ENCODE measurements at places on chromosomes 7 and 10.

DNA sequence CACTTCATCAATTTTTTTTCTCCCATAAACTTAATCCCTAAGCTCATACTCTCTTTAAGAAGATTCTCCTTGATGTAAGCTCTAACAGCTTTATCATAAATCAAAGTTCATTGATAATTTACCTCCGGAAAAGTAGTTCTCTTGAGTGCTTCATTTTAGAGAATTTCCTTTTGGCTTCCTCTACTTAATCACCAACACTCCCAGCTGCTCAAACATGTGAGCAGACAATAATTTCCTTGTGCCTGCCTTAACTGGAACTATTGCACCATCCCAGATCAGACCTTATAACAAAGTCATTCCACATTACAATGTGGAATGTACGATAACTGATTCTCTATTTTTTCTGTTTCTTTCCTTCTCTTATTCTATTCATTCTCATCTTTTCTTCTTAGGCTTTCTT, 5.9 kb downstream of the FEZF1 start:
- DNase-seq, result no peak

DNA sequence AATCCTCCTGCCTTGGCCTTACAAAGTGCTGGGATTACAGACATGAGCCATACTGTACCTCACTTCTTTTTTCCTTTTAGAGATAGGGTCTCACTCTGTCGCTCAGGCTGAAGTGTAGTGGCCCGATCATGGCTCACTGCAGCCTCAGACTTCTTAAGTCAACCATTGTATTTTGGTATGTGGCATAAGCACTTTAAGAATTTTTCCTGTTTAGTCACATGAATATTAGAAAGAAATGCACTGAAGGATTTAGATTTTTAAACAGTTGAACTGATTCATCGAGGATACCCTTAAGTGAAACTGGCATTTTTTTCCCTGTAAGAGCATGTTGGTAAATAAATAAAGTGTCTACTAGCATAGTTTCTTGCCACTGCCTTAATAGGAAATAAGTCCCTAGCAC, 319.3 kb upstream of the CACNA2D1 start:
- no peak for DNase-seq

GRCh38 chr7:140342727-140343514, 55.4 kb downstream of the SLC37A3 start:
- DNase-seq, result peak; percentile 54

DNA sequence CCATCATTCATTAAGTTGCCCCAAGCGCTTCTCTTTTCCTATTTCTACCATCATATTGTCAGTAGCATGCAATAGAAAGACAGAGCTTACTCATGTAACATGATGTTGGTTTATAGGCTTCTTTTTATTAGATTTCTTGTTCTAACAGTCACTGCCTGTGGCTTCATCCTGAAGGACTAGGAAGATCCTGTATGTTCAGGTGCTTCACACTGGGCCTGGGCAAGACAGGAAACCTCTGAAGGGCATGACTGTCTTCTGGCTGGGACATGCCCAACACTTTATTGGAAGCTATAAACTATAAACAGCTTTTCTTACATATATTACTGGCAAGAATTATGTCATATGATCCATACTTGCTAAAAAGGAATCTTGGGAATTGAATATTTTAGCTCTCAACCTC, 258.4 kb upstream of the AKR1E2 start:
- no peak for DNase-seq
